IPS DF 6.9 (cell line): ENCODE measurements at places on chromosomes 7 and 10.

DNA sequence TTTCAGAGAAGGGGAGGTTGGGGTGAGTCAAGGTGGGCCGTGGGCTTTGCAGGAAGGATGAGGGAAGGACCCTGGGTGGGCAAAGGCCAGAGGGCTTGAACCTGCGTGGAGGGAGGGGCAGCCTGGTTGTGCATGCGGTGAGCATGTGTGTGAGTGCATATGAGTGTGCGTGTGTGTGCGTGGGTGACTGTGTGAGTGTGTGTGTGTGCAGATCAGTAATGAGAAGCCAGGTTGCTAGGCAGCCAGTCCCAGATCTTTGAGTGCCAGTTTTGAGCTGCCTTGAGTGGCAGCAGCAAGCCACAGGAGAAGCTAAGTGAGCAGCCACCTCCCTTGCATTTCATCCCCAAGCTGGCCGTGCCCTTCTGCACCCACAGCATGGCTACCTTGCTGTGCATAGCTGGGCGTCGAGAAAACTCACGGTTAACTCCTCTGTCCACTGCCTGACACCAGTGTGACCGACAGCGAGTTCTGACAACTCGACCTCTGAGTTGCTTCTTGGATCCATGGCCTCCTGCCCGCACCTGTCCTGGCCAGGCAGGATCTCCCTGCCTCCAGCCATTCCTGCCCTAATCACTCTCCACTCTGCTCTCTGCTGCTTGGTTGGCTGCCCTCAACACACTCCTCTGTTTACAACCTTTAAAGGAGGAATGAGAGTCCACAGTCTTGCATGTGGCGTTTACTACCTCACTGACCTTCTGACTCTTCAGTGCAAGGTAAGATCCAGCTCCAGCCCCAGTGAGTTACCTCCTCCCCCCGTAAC lies 775.4 kb downstream of the TYW1 start:
- DNase-seq, result no peak

DNA sequence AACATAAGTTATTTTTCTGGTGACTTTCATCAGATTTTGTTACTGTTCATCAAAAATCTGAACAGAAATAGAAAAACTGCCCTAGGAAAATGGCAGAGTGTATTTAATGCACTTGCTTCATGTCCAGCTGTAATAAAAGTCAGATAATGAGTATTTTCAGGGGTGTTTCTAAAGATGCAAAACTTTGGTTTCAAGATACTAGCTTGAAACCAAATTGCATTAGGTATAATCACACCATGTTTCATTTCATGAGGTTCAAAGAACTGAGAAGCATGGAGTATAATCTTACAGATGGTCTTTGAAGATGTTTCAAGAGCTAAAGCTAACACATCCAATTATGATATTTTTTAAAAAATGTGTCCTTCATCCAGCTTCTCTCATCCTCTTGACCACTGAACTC lies 128.9 kb downstream of the NRCAM start:
- DNase-seq, result no peak

DNA sequence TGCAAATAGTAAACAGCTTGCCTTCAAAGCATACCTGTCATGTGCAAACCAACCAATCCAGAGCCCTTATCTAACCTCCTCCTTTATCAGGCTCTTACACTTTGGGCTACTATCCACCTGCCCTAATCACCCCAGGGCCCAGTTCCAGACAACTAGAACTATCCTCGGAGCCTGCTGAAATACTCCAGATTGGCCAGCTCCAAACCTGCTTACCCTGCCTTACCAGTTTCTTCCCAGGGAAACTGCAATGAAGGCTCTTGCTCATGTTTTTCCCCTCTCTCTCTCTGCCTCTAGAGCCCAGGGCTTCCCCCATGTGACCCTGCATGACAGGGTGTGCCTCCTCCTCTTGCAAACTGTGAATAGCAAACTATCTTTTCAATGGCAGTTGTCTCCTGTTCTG lies 81.4 kb upstream of the CAPZA2 start:
- DNase-seq, result no peak

- no peak for DNase-seq
Measured at GRCh38 chr7:63114371-63114985, 884.2 kb upstream of the ZNF722 start.

DNA sequence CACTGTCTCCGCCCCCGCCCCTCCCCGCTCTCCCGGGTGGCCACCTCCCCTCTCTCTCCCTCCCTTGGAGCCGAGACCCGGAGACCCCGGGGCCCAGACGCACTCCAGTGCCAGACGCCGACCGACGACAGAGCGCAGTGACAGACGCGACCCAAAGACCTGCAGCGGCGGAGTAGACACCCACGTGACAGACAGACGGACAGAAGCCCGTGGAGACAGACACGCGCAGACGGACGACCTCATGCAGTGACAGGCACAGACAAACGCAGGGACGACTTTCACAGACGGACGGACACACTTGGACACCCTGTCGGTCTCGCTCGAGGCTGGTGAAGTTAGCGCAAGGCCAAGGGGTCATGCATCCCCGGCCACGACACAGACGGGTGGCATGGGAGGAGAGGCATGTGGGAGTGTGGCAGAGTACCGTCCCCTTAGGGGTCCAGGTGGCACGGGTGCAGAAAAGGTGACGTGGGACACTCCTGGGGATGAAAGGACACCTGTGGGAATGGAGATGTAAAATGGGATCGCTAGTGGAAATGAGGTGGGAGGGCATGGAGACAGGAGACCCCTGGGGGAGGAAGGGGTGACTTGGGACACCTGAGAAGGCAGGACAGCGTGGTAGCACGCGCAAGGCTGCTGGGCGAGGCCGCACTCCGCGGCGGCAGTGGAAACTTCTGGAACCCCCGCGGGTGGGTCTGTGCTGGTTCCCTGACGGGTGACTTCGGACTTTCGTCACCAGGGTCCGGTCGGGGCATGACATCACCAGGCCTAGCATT lies 456 bp upstream of the ACHE start:
- DNase-seq, result no peak

DNA sequence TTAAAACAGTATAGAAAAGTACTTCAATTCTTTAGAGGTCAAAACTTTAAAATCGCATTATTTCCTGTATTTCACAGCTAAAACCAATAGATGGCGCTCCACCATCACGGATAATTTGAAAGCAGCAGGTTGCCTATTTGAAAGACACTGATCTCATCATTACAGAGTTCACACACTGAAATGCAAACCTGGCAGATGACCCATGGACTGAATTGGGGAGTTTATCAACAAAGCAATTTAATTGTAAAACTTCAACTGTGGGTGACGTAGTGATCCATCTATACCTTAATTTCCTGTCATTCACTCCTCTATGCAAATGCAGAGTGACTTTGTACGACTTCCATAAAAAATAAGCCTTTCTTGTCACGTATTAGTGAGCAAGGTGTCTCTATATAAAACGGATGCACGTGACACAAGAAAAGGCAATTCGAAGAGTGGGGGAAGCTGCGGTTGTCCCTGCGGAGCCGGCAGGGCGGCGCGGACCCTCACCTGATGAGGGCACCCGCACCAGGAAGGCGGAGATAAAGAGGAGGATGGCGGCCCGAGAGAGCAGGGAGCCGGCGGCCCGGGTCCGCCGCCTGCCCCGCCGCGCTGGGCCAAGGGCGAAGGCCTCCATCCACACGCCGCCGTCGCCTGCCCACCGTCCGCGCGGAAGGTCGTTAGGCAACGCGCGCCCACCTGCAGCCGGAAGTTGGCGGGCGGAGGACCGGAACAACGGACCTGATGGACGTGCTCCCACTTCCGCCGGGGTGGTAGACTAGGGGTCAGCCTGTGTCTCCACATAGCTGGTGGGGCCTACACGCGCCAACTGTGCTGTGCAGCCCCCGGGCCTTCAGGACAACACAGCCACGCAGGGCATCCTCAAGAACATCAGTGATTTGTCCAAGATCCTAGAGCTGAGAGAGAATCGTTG lies at the start of gene ZPBP:
TSS of gene ZPBP (minus strand) at position 668 of the 913 bp plus-strand sequence. CDS start at position 616, 52 bp downstream.
- DNase-seq, result no peak

- DNase-seq, result no peak
Measured at GRCh38 chr7:131737746-131738465, 181.5 kb upstream of the PODXL start.

DNA sequence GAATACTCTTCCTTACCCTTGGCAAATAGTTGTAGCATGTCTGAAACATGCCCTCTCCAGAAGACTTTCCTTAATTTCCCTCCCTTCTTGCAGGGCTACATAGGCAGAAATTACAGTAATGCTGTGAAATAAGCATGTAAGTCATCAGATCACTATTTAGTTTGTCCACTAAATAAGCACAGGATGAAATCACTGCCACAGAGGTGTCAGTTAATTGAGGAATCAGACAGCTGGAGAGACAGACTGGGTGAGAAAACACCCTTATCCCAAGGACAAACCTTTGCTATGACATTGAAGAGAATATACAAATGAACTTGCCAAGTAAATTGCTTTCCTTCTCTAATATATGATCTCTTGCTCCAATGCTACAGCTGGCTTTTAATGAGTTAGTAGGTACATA lies 129.3 kb downstream of the CHRM2 start:
- no peak for DNase-seq

DNA sequence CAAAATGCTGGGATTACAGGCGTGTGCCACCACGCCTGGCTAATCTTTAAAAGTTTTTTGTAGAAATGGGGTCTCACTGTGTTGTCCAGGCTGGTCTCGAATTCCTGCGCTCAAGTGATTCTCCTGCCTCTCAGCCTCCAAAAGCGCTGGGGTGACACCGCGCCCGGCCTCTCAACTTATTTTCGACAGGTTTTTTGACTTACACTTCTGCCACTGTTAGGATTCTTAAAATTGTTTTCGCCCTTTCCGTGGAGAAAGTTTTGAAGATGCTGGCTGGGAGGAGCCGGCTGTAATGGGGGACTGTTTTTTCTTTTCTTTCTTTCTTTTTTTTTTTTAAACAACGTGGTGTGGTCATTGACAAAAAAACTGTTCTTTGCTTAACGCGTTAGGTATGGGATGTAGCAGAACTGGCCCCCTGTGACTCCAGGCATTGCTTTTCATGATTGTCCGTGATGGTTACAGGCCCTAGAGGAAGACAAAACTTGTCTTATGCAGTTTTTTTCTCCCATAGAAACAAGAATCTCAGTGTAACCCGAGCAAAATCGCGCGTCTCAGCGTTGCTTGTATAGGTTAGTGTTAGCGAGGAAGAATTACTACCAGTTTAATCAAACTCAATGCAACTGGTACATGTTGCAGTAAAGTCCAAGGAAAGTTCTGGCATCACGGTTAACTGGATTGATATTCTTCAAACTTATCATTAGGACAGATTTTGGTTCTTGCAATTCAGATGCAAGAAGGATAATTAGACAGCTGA lies 72.2 kb downstream of the DAGLB start:
- no peak for DNase-seq

DNA sequence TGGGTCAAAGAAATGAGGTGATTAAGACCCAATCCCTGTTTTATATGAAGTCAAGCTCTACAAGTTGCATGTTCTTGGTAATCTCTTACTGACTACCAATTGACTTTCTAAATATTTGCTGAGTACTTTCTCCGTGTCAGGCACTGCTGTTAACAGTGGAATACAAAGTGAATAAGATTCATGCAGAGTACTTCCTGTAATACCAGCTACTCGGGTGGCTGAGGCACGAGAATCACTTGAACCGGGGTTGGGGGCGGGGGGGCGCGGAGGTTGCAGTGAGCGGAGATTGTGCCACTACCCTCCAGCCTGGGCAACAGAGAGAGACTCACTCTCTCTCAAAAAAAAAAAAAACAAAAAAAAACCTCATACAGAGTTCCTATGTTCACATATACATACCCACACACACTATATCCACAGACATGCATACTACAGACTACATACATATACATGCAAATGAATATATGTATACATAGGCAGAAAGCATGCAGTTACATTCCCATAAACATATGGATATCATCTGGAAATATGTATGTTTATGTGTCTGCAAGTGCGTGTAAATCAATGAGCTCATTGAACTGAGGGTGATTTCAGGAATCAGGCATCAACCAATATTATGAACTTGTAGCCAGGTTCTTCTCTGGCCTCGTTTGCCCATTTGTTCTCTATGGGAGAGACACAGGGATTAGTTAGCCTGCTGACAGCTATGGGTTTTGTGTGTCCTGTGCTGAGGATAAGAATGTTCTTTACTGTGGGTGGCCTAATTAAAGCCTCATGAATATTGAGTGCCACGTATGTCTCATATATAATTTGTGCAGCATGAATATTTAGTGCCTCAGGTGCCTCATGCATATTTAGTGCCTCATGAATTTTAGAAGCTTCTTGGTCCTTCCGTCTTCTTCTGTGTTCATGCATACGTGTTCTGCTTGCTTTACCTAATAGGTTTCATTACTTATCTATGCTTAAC lies 73.9 kb downstream of the BICC1 start:
- no peak for DNase-seq

DNA sequence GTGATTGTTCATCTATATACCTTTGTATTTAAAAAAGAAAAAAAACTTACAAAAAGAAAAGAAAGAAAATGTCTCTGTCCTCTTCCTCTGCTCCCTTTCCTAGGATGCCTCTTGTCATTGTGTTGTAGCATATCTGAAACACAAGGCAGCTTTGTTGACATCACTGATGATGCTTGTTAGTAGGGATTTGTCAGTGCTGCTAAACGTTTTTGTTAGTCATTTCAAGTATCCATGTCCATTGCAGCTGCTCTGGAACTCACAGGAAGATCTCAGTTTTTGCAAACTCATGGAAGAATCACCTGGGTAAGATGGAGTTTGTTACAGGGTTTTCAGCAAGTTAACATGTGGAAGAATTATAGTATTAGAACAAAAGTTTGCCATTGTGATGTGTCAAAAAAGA lies 123.6 kb downstream of the CCSER2 start:
- DNase-seq, result no peak

GRCh38 chr7:117014673-117015133 lies 61.4 kb downstream of the ST7 start:
- DNase-seq, result no peak

- DNase-seq, result no peak
Measured at GRCh38 chr7:99027241-99027640, 116.7 kb downstream of the SMURF1 start.

DNA sequence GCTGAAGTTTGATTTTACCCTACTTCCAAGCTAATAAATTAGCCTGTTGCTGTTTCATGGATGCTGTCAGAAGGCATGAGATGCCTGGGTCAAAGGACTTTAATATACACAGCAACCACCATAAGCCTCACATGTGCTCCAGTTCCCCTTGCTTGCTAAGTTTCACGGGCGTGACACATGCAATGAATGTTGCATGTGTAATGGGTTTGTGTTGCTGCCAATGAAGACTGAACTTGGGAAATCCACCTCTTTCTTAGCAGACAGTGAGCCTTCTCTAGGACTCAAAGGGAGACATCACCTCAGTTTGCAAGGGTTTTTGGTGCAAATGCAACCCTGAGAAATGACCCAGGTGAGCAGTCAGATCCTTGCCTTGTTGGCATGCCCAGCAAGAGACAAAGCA lies 505.5 kb upstream of the PODXL start:
- DNase-seq, result no peak

- no peak for DNase-seq
Measured at GRCh38 chr7:15720849-15721471, 34.5 kb upstream of the MEOX2 start.

- DNase-seq, result no peak
Measured at GRCh38 chr10:131636116-131636515, 264.7 kb upstream of the PPP2R2D start.

DNA sequence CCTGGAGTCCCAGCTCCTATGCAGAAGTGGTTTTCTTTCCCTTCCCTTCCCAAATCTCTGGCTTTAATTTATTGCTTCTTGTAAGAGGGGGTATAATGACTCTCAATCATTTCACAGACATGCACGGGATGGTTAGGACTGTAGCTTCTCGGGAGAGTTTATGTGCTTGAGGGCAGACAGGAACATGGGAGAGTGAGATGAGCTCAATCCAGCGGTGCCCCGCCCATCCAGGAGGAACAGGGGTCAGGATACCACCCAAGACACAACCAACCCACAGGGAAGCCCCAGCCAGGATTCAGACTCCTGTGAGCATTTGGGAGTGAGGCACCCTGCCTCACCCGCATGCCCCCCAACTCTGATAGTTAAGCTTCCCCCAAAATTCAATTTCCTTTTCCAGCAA lies 33.7 kb upstream of the GATAD1 start:
- no peak for DNase-seq
